GM04503 (cell line): ENCODE measurements at places on chromosomes 11 and 22.

GRCh38 chr11:69260622-69261021 lies 33.3 kb upstream of the MYEOV start:
- DNase-seq: no peak

DNA sequence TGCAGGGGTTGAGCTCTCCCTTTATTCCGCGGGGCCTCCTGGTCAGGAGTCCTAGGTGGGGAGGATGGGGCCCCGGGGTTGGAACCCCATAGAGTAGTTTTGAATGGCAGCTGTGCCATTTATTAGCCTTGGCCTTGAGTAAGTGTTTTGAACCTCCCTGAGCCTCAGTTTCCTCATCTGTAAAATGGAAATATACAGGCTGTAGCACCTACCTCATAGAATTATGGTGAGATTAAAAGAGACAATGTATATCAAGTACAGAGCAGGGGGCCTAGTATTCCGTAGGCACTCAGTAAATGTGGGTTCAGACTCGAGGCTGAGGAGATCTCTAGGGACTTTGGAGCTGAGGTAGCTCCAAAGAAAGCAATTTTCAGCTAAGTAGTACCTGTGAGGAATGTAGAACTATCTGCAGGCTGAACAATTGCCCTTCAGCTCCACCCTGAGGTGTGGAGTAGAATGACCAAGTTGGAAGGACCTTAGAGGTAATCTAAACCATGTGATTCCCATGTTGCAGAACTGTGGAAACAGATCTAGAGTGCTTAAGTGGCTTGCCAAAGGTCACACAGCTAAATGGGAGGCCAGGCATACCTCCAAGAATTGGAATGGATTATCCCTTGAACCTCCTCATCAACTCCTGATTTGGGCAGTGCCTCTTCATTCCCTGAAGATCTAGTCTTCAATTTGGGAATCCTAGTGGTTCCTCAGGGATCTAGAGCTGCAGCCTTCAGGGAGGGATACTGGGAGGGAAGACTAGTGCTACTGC lies 682 bp downstream of the PGAP2 start:
- no peak for DNase-seq

GRCh38 chr22:27146866-27147633 lies 489.7 kb downstream of the MIAT start:
- DNase-seq: no peak

DNA sequence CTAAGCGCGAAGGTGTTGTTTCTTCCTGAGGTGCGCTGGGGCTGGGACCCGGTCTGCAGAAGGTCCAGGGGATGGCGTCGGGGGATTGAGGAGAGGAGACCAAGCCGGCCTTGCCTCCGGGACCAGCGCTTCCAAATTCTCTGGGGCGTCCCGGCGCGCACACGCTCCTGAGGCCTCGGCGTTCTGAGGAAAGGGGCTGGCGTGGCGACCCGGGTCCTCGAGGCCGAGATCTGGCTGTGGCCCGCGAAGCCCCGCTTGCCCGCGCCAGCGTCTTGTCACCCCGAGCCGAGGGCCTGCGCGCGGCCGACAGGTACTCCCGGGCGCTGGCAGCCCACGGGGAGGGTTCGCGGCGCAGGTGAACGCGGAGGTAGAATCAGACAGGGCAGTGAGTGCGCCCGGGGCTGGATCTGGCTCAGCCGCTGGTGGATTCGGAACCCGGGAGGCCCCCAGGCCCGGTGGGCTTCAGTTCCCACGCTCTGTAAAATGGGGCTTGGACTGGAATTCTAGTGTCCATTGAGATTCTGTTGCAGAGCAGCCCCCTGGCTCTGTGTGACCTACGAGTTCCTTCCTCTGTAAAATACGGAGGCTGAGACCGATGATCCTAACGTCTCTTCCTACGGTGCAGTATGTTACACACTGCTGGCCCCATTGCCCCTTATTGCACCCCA lies 14.7 kb downstream of the SSH3 start:
- DNase-seq: no peak

- DNase-seq: peak; percentile 39
These were observed at the start of gene BACE1 for GRCh38 chr11:117316197-117316961. Gene BACE1, minus strand, starts transcription at chr11:117316256. Its CDS starts 461 bp downstream, at chr11:117315795.

GRCh38 chr11:67311556-67312082 lies 8.3 kb downstream of the SSH3 start:
- DNase-seq: no peak

GRCh38 chr11:119590651-119591351 lies 138.2 kb downstream of the NECTIN1 start:
- DNase-seq: no peak

DNA sequence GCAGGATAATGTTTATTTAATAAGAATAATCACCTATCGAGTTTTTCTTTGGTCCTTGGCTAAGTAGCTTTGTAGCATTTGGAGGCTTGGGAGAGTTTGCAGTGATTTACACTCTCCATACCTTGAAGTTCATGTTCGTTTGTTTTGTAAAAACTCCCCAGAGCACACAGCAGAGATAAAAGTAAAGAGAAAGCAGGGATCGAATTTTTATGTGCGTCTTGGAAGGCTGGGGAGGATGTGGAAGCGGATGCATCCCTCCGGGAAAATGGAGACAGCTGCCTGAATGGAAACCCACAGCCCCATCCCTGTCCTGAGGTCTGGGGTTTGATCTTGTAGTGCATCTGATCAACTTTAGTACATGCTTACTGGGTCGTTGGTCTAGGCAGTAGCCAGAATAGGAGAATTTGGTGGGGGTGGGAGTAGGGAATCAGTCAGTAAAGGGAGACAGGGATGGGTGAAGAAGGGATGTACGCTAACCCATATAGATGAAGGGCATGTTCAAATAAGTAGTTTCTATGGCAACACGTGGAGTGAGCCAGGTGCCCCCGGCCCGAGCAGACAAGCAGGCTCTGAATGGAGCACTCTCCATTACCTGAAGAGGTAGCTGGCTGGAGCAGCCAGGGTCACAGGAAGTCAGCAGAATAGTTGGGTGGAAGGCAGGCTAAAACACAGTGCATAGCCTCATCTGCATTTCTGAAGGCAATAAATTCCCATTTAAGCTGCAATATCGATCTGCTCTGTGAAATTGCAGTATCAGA lies 147.8 kb downstream of the COMMD9 start:
- no peak for DNase-seq

GRCh38 chr11:128182844-128183243 lies 404.5 kb downstream of the ETS1 start:
- DNase-seq: no peak

- peak; percentile 75 for DNase-seq
These were observed at the start of gene FJX1 for GRCh38 chr11:35617687-35618496. Gene FJX1, plus strand, starts transcription at chr11:35618460. Its CDS starts 177 bp downstream, at chr11:35618637.
